LNCaP clone FGC (cell line): ENCODE measurements at places on chromosomes 1 and 21.
A peak's percentile ranks its signal among the peaks of the same experiment; 100 is the strongest.

DNA sequence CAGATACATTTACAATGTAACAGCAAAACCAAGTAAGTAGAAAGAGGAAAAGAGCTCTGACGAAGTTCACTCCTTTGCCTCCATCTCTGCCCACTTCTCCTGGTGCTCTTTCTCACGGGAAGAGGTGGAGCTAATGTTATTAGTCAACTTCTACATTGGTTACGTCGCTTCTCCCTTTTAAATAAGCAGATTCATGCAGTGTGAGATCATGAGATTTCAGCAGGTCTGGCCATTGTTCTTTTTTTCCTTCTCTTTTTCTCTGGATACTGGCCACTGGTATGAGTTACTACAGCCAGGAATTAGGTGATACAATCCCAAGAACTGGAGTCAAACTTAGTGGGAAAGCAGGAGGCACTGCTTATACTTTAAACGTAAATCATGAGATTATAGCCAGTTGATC lies 207.1 kb downstream of the AKT3 start:
- no peak for DNase-seq

GRCh38 chr1:150176593-150176992 lies 26.9 kb downstream of the PLEKHO1 start:
- no peak for DNase-seq

DNA sequence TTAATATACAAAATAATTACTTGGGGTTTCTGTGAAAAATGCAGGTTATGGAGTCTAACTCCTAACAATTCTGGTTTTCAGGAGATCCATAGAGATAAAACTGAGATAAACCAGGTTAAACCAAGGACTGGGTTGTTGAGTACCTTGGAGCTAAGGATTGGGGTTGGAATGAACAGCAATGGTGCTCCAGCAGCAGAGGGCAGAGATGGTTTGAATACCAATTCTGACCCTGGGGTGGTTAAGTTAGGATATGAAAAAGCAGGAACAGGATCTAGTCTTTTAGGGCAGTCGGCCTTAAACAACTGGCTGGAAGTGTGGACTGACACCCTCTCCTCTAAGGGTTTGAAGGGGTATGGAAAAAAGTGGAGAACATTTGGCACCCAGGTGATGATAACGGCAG lies 53.0 kb downstream of the UROD start:
- DNase-seq, result no peak

DNA sequence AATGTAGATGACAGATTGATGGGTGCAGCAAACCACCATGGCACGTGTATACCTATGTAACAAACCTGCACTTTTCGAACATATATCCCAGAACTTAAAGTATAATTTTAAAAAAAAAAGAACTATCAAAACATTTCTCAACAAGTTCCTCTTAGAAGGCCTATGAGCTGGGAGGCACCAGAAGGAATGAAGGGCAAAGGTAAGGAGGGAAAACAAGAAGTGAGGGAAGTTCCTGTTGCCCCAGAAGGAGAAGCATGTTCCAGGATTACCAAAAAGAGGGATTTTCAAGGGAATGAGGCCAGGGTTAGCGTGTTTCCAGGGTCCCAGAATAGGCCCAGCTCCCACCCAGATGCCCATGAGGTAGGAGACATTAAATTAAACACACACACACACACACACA lies 361.0 kb downstream of the SETD4 start:
- DNase-seq, result no peak

DNA sequence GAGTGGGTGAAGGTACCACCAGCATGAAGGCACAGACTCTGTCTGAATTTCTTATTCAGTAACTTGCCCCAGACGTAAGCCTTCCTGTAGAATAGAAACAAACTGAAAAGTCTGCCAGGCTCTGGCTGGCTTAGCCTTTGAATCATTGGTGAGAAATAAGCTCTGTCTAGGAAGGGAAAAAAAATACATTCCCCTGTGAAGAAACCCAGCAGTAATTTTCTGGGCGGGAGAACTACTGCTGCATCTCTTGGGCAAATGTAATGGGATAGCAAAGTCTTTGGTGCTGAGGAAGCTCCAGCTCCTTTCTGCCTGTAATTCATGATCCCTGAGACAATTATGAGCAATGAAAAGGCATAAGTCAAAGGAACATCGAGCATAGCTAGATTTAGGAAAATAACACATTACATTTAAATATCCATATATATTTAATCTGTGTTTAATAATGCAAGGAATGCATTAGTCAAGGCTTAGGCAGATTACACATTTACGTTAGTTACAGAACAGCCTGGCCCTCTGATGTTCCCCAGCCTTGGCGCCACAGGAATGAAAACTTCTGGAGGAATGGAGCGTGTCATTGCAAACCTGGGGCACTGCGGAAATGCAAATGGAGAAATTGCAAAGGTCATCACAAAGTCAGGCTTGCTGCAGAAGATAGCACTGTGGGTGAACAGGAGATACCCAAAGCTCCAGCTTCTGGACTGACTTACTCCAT lies 216.3 kb upstream of the CAMK1G start:
- no peak for DNase-seq

GRCh38 chr1:233614173-233614742 lies 352 bp downstream of the KCNK1 start:
- peak; percentile 43 for DNase-seq

- DNase-seq, result no peak
Measured at GRCh38 chr1:40595623-40596022, 64.2 kb downstream of the ZNF684 start.

- no peak for DNase-seq
Measured at GRCh38 chr1:193264313-193265065, 78.1 kb upstream of the B3GALT2 start.

DNA sequence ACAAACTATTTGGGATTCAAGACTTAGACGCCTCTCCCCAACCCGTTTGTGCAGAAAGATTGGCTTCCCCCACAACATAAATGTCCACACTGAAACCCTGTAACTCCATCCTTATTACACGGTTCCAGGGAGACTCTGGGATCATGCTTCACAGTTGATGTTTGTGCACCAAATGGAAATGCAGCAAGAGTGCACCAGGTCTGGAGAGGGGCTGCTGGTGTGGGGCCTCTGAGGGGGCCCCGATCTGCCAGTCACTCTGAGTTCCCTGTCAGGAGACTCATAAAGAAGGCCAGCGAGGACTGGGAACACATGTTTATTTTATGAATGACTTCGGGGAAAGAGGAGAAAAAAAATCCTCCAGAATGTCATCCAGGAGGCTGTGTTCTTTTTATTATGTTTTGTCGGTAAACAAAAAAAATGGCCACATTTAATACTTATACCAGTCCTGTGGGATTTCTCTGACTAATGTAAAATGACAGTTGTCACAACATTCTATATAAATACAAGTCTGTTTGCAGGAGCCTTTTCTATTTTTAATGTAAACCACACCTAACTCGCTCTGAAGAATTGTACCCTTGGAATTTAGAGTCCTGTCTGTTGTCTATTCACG lies 439.1 kb upstream of the VAMP3 start:
- peak; percentile 58 for DNase-seq

- no peak for DNase-seq
Measured at GRCh38 chr21:42455196-42455595, 40.8 kb downstream of the RSPH1 start.

DNA sequence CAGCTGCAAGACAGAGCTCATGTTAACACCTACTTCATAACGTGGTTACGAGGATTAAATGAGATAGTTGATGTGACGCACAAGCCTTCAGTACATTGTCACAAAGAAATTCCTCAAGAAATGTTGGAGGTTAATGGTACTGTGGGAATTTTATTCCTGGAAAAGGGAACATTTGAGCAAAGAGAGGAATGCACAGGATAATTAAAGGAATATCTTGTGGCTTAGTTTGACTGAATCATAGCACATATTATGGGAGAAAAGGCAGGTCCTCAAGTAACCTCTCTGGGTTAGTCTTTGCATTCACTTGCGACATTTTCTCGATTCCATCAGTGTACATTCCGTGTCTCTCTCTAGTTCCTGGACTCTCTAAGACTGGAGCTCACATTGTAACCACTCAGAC lies 300.2 kb upstream of the DUSP10 start:
- DNase-seq, result no peak

DNA sequence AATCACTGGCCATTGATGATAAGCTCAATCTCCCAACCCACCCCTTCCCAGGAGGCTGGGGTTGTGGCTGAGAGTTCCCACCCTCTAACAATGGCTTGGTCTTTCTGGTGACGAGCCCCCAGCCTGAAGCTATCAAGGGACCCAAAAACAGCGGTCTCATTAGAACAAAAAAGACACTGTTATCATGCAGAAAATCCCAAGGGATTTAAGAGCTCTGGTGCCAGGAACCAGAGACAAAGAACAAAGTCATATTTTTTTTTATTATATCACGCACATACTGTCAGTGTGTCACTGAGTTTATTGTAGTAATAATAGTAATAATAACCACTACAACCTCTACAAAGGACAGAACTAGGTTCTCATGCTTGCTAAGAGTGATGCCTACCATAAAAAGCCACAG lies 43.9 kb downstream of the CCDC185 start:
- no peak for DNase-seq
